Fibroblast of skin of right quadriceps (primary cell): ENCODE measurements at places on chromosomes 4 and X.
A peak's percentile ranks its signal among the peaks of the same experiment; 100 is the strongest.

DNA sequence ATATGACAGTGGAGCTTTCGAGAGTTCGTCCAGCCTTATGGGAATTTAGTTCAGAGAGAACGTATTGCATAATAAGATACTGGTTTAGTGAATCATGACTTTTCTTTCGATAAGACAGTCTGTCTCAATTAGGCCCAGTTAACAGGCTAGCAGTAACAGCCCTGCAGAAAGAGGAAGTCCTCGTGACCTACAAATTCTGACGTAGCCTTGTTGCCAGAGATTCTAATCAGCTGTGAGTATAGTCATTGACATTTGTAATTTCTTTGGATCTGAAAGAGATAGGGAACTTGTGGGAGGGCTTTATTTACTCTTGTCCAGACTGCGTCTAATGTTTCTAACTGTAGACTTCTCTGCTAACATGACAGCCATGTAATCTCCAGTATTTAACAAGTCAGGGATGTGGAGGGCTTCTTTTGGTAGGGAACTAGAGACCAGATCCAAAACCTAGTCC, 15.8 kb downstream of the ART3 start:
- peak; percentile 74 for DNase-seq

GRCh38 chr4:25182937-25183336, 22.7 kb upstream of the SEPSECS start:
- DNase-seq, result peak; percentile 34

- no peak for DNase-seq
Observed at GRCh38 chr4:153062652-153063168, 126.6 kb downstream of the FHDC1 start.

- no peak for DNase-seq
Observed at GRCh38 chrX:47941423-47941822, 62.4 kb downstream of the ZNF182 start.

DNA sequence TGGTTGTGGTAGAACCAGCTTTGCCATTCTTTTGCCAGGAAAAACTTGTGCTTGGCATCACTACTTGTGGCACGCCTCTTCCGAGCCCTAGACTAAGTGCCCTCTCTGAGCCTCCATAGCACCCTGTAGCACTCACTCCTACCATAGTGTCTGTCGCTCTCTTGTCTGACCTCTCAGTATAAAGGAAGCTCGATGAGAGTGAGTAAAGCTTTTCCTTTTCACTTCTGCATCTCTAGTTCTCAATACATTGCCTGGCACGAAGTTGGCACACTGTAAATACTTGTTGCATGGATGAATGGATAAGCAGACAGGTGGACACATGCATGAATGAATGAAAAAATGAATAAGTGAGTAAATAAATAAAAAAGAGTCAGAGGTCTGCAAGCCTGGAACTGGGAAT, 48.3 kb downstream of the TLR10 start:
- no peak for DNase-seq
